ENCODE measurements at places on chromosomes 7 and 10.

- DNase-seq = no peak
These were observed 341.5 kb downstream of the ELMO1 start for GRCh38 chr7:37107047-37107750.

- no peak for DNase-seq
These were observed 10.0 kb downstream of the IDI2 start for GRCh38 chr10:1015688-1016087.

DNA sequence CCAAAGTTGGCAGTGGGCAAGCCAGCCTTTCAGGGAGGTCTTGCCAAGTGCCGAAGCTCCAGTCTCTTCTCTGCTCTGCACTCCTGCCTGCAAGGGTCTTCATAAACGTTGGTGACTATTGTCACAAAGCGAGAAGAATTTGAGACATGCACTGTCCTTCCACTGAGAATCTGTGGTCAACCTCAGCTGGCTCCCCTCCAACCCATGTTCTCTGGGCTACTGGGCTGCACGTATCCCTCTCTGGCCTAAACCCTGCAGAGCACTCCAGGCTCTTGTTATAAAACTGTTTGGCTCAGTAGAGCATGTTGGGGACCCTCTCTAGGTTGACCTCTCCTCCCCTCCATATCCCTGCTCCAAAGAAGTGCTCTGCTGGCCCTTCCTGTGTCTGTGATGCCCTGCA lies 260.4 kb upstream of the NFE2L3 start:
- DNase-seq = no peak

DNA sequence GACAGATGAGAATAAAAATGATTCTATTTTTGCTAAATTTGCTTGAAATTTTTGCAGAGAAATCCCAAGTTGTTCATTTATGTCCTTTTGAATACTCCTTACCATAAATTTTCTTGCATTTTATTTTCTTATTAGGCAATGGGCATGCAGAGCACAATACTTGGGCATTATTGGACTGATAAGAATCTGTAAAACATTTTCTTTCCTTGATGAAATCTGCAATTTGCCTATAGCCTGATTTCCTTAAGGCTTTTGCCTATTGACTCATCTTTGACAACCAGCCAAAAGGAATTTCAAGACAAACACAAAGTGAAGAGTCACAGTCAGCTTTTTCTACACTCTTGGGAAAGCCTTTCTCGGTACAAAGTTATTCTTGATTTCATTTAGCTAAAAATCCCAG lies 30.5 kb upstream of the GNAT3 start:
- DNase-seq = peak; percentile 92

DNA sequence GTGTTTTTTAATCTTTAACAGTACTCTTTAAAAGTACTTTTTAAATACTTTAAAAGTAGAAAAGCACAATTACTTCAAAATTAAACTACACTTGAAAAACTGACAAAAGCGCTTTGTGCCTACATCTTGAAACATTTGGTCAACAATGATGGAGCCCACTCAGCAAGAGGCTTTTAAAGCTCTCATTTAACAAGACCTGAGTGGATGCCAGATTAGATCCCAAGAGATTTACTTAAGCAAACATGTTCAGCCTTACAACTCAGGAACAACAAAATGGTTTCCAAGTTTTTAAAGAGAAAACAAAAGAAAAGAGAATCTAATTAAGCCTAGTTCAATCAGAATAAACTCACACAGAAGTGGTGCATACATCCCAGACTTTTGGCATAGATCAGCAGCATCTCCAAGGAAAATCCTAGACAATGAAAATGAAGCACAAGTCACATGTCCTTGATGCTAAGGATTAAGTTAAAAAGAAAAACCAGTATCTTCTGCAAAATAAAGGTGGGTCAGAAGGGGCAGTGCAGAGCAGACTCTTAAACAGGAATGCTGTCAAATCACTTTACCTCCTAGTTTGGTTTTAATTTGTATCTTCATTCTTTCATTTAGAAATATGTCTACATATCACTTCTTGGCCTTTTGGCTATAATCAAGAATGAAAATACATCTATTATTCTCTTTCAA lies 26.2 kb downstream of the HIBADH start:
- DNase-seq = peak; percentile 42

- no peak for DNase-seq
These were observed 108.3 kb downstream of the SLC25A40 start for GRCh38 chr7:87767827-87768226.

DNA sequence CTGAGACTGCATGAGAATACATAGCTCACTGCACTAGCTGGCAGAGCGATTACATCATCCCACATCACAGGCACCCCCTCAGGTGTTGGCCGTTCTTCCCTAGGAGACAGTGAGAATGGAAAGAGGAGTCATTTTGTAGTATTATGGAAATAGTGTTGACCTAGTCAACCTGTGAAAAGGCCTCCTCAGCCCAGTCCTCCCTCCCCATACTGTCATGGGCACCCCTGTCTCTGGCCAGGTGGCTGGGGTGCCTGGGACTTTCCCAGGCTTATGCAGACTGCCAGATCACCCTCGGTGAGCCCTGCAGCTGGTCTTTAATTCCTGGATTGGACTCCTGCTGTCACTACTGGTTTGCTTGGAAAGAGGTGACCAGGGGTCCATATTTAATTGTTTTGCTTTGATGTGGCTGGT lies 4.0 kb downstream of the INPP5A start:
- DNase-seq = no peak

DNA sequence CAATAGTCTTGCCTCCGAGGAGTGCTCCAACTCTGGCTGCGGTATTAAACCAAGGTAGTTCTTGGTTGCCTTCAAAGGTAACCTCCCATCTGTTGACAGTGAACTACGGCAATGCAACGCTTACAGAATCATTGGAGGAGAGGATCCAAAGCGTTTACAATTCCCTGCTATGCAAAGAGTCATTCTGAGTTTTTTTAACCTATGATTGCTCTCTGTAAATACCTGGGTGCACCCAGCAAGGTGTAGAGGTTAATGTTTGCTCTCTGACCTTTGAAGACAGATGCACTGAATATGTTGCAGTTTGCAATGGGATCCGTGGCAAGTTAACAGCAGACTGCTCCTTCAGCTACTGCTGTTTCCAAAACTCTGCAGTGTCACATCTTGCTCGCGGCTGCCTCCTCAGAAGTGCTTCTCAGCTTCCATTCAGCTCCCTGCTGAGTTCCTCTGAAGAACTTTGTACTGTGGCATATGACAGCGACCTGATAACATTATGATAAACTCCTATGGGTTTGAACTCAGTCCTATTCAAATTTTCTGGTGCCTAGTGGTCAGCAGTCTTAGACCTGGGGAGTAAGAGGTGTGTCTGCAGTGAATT lies 29.0 kb downstream of the KIAA1217 start:
- DNase-seq = no peak

DNA sequence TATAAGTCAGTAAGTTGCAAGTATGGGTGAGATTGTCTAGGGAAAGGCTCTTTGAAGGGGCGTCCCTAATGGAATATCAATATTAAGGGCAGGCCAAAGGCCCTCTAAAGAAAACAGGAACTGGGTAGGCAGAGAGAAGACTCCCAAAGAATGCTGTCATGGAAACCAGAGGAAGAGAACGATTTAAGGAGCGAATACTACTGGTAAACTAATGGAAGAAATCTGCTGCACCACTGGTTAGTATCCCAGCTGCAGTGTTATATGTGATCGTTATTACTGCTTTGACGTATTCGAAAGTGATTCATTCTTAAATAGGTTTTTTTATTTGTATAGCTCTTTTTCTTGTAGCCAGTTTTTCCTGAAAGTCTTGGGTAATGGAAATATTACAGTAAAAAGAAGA lies 1.3 kb downstream of the CASP2 start:
- peak; percentile 13 for DNase-seq

GRCh38 chr10:28737096-28737495 lies 59.8 kb downstream of the BAMBI start:
- DNase-seq = no peak

DNA sequence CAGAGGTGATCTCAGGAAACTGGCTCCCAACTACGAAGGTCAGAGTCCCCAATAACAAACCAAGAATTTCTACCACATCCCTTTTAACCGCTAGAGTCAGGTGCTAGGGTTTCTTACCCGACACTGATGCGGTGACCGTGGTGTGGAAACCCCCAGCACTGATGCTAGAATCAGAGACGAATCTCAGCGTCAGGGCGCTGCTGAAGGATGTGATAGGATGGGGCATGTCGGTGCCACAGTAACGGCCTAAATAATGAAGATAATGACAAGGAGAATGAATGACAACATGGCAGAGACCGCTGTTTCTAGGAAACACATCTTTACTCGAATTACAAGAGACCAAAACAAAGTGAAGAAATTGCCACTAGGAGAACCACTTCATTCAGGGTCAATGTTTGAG lies 131.1 kb upstream of the RSU1 start:
- DNase-seq = no peak

DNA sequence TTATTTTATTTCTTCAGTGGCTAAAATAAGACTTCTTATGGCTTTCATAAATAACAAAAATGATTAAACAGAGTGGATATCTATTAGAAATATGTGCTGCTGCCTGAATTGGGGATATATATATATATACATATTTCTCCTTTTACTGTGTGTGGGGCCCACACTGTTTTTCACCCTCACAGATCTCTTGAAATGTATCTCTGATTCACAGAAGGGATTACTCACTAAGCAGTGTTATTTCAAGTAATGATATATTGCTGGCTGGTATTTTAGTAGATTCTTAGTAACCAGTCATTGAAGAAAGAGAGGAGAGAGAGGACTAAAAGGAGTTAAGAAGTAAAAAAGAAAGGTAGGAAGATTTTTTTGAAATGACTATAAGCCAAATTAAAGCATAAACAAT lies 308.6 kb upstream of the NRP1 start:
- DNase-seq = peak; percentile 90

DNA sequence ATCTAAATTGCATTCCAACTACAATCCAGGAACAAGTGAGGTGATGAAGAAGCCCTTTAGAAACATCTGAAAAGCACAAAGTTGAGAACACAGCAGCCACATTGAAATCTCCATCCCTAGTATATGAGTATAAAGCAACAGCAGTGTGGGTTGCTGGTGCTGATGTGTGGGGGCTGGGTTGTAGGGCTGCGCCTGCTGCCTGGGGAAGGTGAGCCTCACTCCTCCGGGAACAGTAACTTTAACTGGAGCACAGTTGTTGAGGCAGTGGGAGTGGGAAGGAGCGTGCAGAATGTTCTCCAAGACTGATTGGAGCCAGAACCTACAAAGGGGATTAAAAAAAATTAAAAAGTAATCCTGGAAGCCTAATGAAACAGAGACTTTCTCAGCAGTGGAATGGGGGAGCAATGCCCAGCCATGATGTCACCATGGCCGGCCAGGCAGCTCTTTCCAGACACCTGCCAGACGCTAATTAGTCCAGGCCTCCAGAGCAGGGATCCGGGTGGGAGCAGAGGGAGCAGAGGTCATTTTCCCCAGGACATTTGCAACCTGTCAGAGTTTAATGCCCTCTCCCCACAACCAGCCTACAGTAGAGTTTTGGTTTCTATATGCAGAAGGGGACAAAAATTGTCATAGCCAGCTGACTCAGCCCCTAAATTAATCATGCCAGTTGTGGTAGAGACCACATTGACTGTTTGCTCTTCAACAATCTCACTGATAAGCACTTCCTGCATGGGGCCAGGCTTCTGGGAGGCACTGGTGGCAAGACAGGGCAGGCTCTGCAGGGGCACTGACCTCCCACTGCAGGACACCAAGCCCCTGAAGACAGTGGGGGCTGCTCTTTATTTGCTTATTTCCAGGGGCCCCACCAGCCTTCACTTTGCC lies 133.0 kb upstream of the ZNF32 start:
- DNase-seq = peak; percentile 66

DNA sequence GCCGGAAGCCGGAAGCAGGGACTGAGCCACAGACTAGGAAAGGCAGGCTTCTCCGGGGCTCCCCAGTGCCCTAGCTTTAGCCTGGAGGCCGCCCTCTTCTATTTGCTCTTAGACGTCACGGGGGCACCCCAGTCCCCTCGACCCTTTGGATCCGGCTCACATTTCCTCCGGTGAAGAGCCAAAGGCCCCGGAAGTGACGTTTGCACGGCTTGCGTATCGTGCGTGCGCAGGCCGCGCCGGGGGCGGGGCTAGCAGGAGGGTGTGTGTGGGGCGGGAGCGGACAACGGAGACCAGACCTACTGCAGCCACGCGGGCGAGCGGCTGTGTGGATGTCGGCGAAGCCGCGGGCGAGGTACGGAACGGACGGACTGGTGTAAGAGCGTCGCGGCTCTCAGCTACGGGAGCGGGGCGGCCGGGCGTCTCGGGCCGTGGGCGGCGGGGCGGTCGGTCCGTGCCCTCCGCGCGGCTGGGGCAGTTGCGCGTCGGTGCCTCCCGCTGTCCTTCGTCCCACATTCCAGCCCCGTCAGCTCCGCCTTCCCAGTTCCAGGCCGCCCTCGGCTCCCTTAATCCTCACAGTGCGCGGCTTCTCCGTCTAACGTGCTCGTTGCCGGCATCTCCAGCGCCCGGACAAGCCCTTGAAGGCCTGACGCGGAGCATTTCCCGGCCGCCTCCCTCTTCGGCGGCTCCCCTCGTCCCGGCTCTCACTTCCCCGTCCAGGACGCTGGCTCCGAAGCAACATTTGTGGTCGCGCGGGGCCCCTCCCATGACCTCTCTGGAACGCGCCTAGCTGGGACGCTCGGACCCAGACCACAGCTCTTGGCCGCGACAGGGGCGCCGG lies 25.8 kb downstream of the KCTD7 start:
- peak; percentile 98 for DNase-seq

DNA sequence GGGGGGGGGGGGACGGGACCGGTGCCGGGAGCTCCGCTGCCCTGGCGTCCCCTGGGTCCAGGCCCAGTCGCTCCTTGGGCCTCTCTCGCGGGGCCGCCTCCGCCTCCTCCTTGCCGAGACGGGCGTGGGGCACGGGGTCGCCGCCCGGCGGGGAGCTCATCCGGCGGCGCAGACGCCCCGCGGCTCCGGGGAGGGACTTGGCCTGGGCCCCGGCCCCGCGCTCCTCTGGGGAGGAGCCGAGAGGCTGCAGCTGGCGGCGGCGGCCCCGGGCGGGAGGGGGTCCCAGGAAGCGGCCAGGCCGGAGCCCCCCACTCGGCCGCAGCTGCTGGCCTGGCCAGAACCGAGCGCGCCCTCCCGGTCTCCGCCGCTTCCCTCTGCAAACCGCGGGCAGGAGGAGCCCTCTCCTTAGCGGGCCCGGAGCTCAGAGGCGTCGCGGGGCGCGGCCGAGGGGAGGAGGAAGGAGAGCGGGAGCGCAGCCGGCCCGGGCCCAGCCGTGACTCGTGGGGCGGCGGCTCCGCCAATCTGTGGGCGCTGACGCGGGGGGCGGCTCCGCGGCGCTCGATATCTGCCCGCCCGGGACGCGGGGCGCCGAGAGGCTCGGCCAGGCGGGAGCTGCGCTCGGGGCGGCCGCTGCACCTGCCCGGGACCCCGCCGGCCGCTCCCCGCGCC lies at the start of gene FAM20C:
Gene FAM20C (plus strand): TSS at position 591 of the 669 bp plus-strand sequence. CDS start 629 bp downstream, outside the sequence.
- DNase-seq = peak; percentile 81

DNA sequence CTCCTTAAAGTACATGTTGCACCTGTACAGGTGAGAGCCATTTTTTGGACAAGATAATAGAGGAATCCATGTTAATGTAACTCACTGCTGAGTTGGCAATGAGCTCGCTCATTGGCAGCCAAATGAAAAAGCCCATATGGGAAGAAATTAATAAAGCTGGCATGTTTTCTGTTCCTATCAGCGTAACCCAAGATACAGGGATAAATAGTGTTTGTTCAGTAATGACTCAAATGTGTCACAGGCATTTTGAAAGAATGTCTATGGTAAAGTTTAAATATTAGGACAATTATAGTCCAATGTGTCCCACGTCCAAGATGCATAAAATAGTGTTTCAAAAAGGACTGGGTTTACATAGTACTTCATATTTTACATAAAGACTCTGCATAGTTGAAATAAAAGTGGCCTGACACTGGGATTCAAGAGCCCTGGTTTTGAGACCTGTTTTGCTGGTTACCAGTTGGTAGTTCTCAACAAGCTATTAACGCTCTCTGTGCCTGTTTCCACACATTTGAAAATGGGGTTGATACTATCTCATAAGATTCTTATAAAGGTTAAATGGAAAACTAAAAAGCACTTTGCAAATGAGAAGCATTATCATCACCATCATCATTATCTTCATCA lies 49.1 kb downstream of the MTURN start:
- DNase-seq = no peak
